ENCODE measurements at places on chromosomes 5 and 9.

DNA sequence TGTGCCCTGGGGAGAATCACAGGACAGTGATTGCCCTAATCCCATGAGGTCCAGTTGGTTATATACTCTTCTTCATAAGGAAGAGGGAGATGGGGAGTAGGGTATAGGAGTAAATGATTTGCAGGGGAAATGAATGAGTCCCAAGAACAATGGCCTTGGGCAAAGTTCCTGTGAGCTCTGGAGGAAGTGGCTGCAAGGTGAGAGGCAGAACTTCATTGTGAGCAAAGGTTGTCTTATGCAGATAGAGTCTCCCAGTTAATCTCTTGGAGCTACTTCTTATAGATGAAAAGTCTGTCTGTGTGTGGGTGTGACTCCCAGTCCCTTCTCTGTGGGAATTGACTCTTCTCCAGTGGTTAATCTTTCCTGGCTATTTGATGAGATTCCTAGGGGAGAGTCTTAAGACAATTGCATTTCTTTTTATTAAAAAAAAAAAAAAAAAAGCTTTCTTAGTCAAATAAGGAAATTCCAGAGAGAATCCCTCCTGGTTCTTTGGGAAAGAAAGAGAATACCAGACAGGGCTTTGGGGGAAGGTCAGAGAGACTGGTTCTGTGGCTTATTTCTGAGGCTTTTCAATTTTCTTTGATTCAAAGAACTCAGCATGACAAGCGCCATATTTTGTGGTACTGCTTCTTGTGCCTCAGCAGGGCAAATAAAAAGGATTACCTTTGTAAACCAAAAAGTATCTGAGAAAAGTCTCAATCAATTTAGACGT, 33.6 kb upstream of the MEGF10 start:
- no peak for DNase-seq

DNA sequence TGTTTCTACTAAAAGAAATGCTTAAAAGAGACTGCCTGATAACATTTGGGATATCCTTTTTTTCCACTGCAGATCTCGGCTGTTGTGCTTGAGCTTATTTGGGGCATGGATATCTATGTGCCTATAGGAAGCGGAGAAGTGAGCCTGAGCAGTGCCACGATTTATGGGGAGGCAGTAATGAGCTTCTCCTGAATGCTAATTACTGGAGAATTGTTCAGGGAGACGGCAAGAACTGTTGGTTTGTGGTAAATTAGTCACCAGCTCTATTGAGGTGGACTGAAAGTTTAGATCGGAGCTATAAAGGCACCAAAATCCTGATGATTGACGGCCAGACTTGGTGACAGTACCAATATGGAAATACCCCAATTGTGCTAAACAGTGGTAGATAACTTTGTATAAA, 186.5 kb downstream of the ARHGEF28 start:
- DNase-seq: no peak

- DNase-seq: no peak
Measured at GRCh38 chr5:139451878-139452660, 10.5 kb downstream of the ECSCR start.

DNA sequence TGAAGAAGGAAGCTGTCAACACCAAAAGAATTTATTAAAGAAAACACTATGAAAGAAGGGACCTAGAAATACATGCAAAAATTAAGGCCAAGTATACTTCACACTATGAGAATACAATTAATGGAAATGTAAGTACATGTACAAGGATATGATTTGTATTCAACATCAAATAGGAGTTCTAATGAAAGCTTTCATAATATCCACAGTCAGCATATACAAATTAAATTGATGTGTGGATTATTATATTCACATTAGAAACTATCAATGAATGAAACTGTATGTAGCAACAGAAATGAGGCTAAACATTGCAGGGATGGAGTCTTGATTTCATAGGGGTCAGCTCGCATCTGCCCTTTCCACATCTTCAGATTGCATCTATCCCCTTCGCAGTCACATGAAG, 401.5 kb downstream of the CTNND2 start:
- no peak for DNase-seq

- DNase-seq: no peak
Measured at GRCh38 chr9:136721339-136722092, 9.1 kb downstream of the DIPK1B start.

DNA sequence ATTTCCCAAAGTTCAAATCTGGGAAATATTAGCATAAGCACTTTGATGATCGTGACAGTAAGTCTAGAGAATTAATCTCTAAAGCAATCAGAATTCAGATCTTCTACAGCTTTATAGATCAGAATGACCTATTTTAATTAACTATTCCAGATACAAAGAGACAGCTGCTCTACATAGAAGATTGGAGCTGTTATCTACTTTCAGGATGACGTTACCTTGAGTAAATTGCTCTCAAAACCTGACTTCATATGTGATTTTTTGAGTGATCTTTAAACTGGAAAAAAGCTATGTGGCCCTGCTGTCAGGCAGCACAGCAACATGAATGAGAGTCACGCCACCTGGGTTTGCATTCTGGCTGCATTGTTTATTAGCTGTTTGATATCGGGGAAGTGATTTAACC, 259.9 kb upstream of the CDH6 start:
- no peak for DNase-seq

GRCh38 chr5:103834216-103834615, 271.6 kb upstream of the NUDT12 start:
- no peak for DNase-seq

DNA sequence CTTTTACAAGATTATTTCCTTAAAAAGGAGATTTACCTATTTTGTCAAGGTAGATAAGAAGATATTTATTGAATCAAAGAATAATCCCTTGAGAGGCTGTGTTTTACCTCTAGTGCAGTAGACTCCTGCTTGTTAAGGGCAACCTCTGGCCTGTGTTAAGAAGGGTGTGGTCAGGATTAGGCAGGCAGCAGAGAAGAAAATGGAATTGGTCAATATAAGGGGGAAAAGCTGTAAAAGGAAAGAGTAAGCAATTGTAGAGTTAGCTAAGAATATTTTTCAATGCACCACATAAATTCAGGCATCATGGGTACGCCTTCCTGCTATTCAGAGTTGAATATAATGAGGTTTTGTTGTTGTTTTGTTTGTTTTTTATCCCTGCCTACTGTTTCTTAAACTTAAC, 6.2 kb downstream of the CCDC125 start:
- DNase-seq: no peak

- no peak for DNase-seq
Measured at GRCh38 chr9:77712533-77713130, 64.5 kb upstream of the GNA14 start.
